LoVo (cell line): ENCODE measurements at places on chromosomes 4 and X.

- no peak for DNase-seq
These were observed 242.4 kb downstream of the ARHGAP24 start for GRCh38 chr4:85717351-85717750.

DNA sequence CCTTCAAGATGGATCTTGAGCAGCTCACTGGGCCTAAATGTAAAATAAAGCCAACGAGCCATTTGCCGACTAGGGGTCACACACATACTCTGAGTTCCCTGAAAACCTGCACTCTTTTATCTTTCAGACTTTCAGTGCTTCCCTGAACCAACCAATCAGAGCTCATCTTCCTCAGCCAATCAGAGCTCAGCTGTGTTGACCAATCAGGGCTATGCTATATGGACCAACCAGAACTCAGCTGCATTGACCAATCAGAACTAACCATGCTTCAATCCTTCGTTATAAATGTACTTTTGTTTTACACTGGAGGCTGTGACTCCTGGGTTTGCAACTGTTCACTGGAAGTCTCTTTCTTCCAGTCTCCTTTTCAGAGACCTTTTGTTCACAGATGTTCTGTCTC lies 19.3 kb downstream of the SLC25A53 start:
- DNase-seq, result no peak

- DNase-seq, result no peak
These were observed 685.0 kb downstream of the RAPGEF2 start for GRCh38 chr4:159787901-159788300.

GRCh38 chr4:168667376-168667775 lies 170.5 kb downstream of the PALLD start:
- no peak for DNase-seq

GRCh38 chr4:123856689-123857545 lies 460.3 kb downstream of the SPRY1 start:
- peak; percentile 47 for DNase-seq
